H1 (cell line): ENCODE measurements at places on chromosomes 16 and 17. TPM values are rescaled to one million over a fixed set of nuclear protein-coding genes. Genes with fewer than 3 reads are reported as not detected.

Gene LLGL2
- total RNA-seq, result 64.5 and 66.6 TPM in 2 replicates

GRCh38 chr17:48026502-48027321, 10.9 kb downstream of the COPZ2 start:
- peak; percentile 93 for DNase-seq

DNA sequence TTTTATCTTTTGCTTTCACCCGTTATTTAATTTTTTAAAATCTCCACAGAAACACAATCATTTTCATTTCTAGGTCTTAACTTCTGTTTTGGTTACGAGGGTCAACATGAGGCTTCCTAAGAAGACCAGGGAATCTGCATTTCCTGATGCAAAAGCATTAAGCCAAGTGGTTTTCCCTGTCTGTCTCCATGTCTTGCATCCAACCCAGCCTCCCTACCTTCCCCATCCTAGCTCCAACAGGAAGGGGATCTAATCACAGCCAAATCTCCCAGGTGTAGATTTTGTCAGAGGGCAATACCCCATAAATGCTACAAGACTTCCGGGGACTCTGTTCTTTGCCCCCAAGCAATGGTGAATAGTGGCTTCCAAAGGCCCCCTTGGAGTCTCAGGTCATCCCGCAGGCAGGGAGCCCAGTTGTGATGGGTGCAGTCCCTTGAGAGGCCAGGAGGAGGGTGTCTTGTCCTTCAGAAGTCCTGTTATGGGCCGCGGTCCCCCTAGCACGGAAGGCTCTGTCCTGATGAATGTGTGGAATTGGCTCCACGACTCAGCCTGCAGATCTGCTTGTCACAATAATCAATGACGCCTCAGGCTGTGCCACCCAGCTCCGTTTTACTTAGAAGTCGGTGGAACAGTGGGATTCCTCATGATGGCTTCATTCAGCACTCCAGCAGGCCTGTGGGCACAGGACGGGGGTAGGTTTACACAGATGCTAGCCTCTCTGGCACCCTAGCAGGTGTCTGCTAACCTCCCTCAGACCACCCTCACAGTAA, 141.1 kb downstream of the RGS9 start:
- peak; percentile 78 for DNase-seq

DNA sequence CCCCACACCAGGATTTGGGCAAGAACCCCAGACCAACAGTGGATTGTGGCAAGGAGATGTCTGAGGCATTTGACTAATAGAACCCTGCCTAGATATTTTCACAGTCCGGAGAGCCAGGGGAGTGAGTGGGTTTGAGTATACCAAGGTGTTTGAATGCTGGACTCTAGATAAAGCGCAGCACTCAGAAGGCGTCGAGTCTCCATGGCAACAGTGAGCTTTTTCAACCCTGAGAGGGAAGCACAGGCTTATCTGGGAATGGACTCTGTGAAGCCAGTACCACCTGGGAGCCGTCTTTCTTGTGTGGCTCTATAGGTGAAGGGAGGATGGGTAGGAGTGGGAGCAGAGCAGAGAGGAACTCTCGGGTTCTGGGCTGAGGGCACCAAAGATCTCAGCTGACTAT, 147.0 kb downstream of the SHISA6 start:
- DNase-seq, result no peak

DNA sequence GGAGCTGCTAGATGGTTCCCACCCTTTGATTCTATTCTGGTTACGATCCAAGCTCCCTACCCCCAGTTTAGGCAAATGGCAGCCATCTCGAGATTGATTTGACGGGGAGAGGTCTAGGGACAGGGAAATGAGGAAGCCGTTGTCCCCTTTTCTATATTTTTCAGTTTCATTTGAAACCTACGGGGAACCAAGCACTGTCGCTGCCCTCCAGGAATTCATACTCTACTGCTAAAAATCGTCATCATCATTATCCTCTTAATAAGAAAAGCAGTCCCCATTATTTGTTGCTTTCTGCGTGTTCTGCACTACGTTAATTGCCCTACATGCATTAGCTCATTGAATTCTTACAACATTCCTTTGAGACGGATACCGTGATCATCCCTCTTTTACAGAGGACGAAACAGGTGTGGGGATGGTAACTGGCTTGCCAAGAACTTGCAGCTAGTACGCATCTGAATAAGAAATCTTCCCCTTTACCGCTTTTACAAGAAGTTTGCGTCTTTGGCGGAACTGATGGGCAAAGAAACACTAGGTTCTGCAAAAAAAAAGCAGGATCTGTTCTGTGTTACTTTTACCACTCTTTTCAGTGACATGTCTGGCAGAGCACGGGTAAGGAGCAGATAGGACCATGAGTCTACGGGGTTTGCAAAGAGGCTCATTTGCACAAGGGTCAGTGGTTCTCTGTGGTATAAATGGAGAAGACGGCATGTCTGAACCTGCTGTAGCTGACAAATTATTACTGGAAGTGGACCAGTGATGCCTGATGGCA, 1.1 kb downstream of the CCP110 start:
- DNase-seq, result no peak

- DNase-seq, result no peak
Measured at GRCh38 chr17:19661121-19661520, 12.6 kb downstream of the ALDH3A2 start.

DNA sequence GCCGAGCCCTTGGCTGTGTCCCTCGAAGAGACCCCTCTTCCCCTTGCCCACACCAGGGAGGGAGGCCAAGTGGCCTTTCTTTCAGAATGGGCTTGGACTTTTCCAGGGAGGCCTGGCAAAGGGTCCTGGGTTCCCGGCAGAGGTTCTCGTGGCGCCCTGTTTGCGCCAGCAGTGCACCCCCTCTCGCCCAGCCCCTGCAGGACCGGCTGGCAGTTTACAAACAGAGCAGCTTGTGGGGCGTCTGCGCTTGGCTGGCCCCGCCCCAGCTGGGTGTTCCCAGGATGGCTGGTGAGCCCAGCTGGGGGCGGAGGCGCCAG, 137.8 kb upstream of the CIBAR2 start:
- DNase-seq, result no peak

Gene EXOC3L1
- total RNA-seq, result 1.3 and 1.7 TPM in 2 replicates

- DNase-seq, result no peak
Measured at GRCh38 chr16:84896847-84897246, 77.1 kb downstream of the CRISPLD2 start.

GRCh38 chr17:48546924-48547807, 2.3 kb upstream of the HOXB2 start:
- no peak for DNase-seq

DNA sequence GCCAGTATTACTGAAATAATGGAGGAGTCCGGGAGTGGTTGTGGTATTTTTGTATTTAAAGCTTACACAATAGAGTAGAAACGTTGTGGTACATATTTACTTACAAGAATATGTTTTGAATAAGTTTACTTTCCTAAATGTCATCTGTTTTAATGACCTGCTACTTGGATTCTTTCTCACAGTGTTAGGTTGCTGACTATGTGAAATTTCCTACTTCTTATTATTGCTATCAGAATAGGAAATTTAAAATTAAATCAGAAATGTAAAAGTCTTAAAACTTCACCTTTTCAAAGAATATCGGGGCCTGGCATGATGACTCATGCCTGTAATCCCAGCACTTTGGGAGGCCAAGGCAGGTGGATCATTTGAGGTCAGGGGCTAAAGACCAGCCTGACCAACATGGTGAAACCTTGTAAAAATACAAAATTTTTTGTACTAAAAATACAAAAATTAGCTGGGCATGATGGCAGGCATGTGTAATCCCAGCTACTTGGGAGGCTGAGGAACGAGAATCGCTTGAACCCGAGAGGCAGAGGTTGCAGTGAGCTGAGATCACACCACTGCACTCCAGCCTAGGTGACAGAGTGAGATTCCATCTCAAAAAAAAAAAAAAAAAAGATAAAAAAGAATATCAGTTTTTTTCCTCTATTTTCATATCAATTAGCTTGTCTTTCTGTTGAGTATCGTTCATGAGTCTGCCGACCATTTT, 77.8 kb downstream of the VMP1 start:
- DNase-seq, result no peak

GRCh38 chr16:89455178-89455577, 35.2 kb downstream of the ANKRD11 start:
- DNase-seq, result no peak

- DNase-seq, result no peak
Measured at GRCh38 chr17:4949321-4950074, 1.2 kb upstream of the PFN1 start.

DNA sequence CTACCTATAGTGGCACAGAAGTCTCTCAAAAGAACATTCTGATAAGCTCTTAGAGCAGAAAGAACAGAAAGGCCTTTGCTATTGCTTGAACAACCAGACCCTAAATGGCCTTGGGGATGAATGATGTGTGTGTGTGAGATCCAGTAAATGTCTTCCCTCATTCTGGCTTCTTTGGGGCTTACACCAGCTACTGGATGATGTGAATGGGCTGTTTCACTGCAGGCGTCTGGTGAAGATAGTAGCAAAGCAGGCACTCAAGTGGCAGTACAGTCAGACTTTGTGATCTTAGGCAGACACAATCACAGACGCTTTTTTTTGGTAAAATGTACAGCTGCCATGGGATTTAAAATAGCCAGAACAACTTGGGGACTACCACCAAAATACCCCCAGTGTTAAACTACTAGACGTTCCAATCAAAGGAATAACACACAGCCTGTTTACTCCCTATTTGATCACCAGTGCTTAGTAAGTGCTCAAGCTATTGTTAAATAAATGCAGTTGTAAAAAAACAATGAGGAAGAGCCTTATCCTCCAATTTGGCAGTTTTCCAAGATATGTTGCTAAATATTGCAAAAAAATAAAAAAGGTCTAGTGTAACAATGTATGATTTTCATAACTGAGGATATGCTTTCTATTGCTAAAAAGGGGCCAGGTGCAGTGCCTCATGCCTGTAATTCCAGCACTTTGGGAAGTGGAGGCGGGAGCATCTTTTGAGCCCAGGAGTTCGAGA, 17.9 kb downstream of the NDUFAB1 start:
- no peak for DNase-seq

Gene GCGR
- total RNA-seq, result 0.56 and 0.61 TPM in 2 replicates

DNA sequence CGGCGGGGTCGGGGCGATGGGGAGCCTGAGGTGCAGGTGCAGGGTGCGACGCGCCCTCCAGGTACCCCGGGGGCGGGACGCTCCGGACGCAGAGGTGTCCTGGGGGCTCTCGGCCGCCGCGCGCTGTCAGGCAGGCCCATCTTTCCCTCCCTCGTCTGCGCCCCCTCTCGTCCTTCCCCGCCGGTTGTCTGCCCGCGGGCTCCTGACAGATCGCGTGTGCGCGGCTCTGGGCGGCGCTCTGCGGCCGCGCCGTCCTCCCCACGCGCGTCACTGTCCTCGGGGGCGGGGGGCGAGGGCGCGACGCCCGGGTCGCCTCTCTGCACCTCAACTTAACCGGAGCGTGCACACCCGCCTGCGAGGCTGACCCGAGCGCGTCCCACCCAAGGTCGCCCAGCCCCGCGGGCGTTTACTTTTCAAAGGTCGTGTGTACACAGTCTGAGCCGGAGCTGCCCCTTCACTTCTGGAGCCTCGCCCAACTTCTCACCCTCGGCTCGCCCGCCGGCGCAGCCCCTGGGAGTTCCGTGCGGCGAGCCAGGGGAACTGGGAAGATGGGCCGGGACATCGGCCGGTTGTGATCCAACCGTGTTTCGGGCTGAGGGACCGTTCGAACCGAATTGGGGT, 512 bp downstream of the AKAP1 start:
- DNase-seq, result peak; percentile 55

DNA sequence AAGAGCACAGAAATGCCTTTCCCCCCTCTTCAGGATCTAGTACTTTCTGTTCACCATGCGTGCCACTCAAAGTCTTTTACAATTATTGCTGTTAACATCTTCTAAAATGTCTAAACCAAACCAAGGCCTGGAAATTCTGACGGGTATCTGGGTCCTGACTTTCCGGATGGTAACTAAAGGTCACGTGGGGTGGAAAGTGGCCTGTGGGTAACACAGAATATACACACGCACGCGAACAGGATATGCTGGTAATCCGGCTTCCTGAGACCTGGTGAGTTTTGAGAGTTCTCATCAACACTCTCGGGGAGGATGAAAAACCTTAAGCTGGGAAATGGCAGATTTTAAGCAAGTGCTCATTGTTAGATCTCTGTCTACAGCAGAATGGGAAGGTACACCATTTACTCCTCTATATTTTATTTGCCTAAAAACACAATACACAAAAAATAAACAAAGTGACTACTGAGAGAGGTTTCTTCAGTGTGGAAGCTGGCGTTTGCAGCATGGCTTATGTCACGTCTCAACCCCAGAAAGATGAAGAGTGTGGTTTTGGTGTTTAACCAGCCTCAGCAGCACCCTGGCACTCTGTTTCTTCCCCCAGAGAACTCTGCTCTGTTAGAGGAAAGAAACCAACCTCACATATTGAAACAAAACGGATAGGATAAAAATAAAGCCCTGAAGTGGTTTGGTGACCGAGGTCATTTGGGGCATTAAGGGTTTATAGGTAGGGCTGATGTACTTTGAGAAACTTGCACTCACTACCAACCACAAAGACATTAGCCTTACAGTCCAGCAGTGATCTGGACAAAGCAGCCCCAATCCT, 37.3 kb downstream of the SMG6 start:
- no peak for DNase-seq

DNA sequence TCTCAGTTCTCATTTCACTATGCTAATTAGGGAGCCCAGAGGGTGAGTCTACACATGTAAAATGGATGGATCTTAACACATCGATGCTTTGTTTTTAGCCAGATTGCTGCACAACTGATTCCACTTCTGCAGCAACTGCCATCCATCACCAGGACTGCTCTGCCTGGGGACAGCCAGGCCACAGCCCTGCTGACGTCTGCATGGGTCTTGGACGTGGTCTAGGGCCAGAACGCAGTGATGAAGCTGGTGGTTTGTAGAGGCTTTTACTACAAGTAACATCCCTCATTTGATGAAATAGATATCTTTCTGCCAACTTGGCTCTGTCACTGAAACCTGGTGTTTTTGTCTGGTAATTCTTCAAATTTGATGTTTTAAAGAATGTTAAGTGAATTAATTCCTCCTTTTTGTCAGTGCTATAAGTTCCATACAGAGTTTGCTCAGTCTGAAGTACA, 50.6 kb downstream of the MARCHF10 start:
- no peak for DNase-seq

- DNase-seq, result no peak
Measured at GRCh38 chr17:78278139-78278741, 46.8 kb downstream of the TMEM235 start.

GRCh38 chr16:19170043-19170655, 2.1 kb downstream of the SYT17 start:
- DNase-seq, result no peak

DNA sequence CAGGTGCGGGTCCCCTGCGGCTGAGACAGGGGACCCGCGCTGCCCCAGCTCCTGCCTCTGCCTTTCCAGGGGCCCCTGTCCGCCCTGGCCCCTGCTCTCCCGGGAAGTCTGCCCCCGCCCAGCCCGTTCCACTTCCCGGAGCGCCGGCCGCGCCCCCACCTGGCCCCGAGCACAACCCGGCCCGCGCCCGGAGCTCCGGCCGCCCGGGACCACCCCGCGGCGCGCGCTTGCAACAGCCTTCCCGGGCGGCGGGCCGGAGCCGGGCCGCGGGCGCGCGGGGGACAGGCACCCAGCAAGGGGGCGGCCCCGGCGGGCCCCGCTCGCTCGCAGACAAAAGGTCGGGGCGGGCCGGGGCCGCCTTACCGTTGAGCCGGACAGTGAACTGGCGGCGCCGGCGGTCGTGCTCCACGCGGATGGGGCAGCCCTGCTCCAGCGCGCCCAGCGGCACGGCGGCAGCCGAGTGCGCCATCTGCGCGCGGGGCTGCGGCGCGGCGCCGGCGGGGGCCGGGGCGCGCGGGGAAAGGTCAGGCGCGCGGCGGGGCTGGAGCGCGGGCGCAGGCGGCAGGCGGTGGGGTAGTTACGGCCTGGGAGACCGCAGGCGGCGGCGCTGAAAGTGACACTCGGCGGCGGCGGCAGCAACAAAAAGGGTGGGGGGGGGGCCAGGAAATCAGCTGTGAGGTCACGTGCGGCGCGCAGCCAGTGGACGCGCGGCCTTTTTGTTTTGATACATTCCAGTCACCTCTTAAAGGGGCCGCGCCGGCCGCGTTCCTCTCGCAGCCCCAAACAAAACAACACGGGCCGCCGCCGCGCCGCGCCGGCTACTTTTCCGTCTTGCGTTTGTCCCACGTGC, at the start of gene NATD1:
Gene NATD1 (minus strand): TSS at position 615 of the 850 bp plus-strand sequence. CDS start 146 bp downstream, at position 469.
- peak; percentile 73 for DNase-seq
